ENCODE measurements at places on chromosomes 5 and 9.

DNA sequence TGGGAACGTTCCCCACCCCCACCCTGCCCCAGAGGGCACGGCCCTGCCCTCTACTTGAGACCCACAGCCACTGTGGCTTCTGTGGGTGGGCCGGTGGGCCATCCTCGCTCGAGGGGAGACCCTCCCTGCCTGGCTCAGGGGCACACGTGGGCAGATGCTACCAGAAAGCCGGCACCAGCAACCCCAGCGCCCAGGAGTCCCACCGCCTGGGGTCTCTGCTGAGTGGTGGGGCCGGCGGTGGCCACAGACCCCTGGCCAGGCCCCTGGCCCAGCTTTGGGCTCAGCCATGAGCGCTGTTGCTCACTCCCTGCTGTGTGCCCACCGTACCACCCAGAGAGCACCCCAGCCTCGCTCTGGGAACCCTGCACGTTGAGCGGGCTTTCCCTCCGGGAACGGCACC is 16.5 kb upstream of the NRARP start:
- no peak for DNase-seq

GRCh38 chr5:41858890-41859289 is 11.3 kb downstream of the OXCT1 start:
- DNase-seq, result no peak

GRCh38 chr9:93682155-93682968 is 106.0 kb downstream of the PHF2 start:
- DNase-seq, result peak; percentile 37

DNA sequence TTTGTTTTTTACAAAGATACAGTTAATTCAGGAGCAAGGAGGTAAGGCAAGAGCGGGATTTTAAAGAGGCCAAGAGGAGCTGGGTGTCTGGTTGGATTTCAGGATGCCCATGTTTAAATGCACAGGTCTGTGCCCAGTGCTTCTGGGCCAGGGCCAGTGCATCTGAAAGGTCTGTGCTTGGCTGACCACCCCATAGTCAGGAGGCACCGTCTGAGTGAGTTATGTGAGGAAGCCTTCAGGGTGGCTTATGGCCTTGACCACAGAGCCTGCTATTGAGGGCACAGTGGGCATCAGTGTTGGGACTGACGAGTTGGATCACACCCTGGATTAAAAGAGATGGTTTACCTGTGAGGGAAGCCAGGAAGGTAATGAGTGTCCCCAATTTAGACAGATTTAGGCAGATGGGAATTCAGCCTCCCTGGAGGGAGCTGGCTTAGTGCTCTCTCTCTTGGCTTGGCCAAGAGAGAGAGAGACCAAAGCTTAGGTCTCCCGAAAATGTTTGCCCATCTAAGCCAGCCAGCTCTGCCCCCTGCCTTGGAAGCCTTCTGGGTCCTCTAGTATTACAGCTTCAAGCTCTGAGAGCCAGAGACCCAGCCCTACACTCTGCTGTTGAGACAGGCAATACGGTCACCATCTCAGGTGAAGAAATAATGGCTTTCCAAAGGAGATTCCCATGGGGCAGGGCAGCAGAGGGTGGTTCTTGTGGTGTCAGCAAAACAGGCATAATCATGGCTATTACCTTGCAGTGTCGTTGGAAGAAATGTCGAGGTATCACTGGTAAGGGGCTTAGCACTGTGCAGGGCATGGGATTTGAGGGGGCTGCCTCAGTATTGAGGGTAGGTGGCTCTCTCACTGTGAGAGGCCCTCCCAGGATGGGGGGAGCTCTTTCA is 68.6 kb downstream of the RGS3 start:
- DNase-seq, result no peak

GRCh38 chr5:52015760-52016159 is 632.5 kb downstream of the ISL1 start:
- no peak for DNase-seq

GRCh38 chr9:104858271-104858670 is 69.7 kb downstream of the ABCA1 start:
- no peak for DNase-seq

DNA sequence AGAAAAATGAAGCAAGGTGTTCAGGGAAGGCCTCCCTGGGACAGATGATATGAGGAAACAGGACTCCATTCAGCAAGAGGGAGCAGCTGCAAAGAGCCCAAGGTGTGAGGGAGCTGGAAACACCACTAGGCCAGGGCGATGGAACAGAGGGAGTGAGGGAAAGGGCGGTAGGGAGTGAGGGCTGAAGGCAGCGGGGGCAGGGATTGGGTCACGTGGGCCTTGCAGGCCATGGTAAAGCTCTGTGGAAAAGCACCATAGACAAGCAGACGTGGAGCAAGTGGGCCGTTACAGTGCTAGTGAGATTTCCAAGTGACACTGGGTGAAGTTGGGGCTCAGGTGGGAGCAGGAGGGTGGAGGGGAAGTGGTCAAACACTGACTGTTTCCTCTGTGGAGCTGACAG is 10.8 kb upstream of the PRRC1 start:
- no peak for DNase-seq

- no peak for DNase-seq
Observed at GRCh38 chr5:177508837-177509236, 789 bp downstream of the DOK3 start.

DNA sequence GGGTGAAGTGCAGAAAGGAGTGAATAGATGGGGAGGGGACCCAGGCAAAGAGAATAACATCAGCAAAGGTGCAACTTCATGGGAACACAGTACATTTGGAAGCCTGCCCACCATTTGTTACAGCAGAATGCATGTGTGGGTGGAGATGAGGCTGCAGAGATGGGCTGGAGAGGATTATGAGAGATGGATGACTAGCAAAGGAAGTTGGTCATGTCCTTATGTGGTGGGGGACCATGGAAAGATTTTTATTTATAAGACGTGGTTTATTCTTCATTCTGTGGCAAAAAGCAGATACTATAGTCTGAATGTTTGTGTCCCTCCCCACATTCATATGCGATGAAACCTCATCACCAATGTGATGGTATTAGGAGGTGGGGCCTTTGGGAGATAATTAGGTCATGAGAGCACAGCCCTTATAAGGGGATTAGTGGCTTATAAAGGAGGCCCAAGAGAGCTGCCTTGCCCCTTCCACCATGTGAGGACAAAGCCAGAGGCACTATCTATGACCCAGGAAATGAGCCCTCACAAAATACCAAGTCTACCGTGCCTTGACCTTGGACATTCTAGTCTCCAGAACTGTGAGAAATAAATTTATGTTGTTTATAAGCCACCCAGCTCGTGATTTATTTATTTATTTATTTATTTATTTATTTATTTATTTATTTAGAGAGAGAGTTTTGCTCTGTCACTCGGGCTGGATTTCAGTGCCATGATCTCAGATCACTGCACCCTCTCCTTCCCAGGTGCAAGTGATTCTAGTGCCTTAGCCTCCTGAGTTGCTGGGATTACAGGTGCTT is 483.7 kb downstream of the RAB3C start:
- DNase-seq, result no peak

DNA sequence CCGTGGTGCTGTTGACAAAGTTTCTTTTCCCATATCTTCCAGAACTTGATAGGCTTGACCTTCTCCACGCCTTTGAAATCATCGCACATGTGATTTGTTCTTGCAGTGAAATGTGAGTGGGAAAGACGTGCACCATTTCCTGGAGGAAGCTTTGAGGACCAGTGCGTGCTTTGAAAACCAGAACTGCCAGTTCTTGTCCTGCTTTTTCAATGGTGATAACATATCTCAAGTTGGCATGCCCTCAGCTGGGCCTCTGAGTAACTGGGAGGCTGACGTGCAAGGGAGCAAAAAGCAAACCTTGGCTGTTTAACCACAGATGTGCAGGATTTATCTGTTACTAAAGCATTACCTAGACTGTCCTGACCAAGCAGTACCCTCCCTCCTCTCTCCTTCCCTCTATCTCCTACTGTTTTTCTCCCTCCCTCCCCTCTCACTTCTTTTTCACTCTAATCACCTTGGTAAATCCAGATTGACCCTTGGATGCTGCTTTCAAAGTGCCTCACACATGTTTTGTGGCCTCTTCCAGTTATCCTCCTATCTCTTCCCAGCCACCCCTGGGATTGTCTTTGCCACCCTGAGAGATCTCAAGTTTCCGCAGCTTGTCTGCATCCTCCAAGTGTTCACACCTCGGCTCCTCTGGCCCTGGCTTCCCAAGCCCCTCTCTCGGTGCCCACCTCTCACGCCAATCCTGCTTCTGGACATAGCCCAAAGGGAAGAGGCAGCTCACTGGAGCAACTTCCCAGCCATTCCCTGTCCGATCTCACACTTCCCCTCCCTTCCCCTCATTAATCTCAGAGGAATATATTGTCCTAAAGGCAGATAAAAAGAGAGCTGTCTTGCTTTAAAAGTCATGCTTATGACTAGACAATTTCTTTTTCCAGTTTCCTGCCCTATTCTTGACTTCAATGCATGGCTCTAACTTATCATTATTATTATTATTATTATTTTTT is 198.3 kb downstream of the ERCC6L2 start:
- no peak for DNase-seq

DNA sequence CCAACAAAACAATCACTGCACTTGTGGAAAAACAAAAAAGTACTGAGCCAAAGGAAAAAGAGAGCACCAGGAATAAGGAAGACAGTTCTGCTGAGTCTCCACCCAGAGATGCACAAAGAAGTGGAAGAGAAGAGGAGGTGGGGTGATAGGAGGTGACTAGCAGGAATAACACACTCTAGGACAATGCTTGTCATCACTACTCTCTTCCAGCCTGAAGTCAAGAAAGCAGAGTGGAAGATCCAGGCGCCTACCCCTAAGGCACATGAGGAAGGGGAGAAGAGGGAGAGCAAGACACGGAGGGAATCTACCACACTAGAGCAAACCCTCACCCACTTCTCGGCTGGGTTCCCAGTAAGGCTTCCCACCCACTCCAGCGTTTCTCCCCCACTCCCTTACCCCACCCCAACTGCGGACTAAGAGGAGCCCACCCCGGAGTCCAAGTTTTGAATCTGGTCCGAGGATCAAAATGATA is 1.7 kb downstream of the SLIT3 start:
- no peak for DNase-seq

DNA sequence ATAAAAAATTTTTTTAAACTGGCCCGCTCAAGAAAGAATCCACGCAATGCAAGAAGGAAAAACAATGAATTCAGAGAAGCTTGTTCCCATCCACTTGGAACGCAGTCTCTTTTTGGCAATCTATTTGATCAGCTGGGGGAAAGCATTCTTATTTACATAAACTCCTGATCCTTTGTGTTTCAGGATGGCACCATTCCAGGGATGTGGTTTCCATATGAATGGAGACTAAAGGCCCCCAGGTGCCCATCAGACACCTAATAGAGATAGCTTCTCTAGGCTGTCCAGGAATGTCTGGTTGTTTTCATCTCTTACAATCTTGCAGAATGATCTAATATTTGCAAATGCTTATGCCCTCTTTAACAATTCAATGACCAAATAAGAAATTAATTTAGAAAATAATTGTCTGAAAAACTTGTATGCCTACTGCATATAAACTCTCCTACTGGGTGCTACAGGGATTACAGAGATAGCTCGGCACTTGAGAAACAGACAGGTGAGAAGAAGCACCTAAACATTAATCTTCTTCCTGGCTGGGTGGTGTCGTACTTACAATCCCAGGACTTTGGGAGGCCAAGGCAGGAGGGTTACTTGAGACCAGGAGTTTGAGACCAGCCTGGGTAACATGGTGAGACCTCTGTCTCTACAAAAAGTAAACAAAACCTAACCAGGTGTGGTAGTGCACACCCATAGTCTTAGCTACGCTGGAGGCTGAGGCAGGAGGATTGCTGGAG is 3.0 kb upstream of the RASGRF2 start:
- DNase-seq, result no peak

- DNase-seq, result no peak
Observed at GRCh38 chr5:123084730-123085605, 4.1 kb upstream of the PRDM6 start.

GRCh38 chr5:123146696-123147095 is 57.7 kb downstream of the PRDM6 start:
- no peak for DNase-seq

GRCh38 chr9:13118313-13118712 is 161.2 kb downstream of the MPDZ start:
- no peak for DNase-seq

DNA sequence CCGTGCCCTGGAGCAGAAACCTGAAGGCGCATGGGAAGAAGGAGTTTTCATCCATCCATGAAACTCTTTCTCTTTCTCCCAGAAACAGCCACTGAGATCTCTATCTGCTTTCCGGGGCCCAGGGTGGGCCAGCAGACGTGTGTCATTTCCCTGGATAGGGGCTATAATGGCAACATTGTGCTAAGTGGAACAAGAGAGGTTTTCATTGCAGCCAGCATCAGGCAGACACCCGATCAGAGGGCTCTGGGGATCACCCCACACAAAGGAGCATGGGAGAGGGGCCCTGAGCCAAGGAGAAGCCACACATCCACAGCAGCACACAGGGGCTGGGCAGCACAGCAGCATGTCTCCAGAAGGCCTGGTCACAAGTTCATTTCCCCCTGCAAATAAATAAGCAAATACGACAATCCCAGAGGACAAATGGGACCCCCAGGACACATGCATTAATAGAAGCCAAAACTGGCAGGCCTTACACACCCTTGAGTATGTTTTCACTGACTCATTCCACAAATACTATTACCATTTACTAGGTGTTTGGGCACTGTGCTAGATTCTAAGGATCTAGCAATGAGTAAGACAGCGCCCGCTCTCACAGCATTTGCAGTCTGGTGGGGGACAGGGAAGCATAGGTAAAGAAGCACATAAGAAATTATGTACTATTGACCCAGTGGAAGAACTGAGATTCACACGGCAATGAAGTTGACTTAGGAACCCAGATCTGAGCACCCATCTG is 4.3 kb upstream of the AFAP1L1 start:
- no peak for DNase-seq

GRCh38 chr9:5553211-5553610 is 42.9 kb downstream of the PDCD1LG2 start:
- no peak for DNase-seq

DNA sequence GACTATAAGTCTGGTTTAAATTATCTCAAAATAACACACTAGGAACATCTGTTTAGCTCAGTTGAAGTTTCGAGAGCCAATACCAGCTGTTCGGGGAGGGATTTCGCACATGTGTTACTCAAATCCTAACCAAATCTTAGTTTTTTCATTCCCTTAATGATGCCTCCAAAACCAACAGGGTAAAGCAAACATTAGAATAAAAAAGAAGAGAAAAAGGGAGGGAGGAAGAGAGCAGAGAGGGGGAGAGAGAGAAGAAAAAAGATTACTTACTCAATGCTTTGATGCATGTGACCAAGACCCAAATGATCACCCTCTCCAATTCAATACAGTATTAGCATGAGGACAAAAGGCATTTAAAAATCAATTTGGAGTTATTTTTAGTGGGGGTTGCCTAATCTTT is 86.0 kb upstream of the NR5A1 start:
- no peak for DNase-seq

GRCh38 chr9:6779417-6780241 is 21.9 kb downstream of the KDM4C start:
- no peak for DNase-seq

All from left kidney (tissue), 8 donors.